Fibroblast of villous mesenchyme (primary cell): ENCODE measurements at places on chromosomes 4 and X. TPM values are rescaled to one million over a fixed set of nuclear protein-coding genes. Genes with fewer than 3 reads are reported as not detected.

DNA sequence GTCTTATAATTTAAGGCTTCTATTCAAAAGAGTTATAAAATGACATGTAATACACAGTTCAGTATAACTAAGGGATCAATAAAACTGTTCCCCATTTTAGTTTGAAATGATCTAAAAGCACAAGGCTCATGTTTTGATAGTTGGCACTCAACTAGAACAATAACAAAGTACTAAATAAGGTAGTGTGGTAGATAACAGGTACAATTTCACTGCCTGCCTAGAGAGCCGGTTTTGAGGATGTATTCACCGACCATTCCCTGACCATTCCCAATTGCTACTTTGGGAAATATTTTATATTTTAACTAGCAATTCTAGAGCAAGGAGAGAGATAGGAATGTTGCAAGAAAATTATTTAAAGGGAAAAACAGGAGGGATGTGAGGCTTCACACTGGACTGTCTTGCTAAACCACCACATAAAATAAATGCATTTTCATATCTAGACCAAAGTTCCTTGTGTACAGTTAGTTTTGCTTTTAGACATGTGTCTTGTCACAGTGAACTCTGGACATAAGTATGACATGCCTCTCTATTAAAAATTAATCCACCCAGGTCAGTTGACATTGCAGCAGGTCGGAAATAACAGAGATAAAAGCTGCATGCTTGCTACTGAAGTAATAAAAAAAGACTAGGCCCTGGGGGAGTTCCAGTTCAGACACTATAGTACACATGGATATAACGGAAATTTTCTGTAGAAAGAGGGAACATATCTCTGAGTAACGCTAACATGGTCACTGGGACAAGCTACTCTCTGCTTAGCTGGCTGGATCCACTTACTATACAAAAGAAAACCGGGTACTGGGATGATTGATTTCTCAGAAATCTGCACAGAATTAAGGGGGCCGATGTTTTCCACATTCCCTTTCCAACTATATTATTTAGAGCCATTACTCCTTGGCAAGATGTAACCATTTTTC lies 56.3 kb upstream of the NAP1L5 start:
- no peak for DNase-seq

- peak; percentile 44 for DNase-seq
Measured at GRCh38 chr4:149264093-149264733, 551.4 kb downstream of the IQCM start.

- no peak for DNase-seq
Measured at GRCh38 chr4:41394481-41394894, 137.8 kb downstream of the UCHL1 start.

DNA sequence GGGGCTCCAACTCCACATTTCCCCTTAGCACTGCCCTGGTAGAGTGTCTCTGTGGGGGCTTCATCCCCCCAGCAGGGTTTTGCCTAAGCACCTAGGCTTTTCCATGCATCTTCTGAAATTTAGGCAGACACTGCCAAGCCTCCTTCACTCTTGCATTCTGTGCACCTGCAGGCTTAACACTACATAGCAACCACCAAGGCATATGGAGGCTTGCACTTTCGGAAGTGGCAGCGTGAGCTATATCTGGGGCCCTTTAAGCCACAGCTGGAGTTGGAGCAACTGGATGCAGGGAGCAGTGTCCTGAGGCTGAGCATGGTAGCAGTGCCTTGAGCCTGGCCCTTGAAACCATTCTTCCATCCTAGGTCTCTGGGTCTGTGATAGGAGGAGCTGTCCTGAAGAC lies 214.8 kb upstream of the RPL34 start:
- DNase-seq = no peak

The SPANXN1 gene
- total RNA-seq = not detected in 2 replicates

The DGAT2L6 gene
- not detected in 2 replicates for total RNA-seq

DNA sequence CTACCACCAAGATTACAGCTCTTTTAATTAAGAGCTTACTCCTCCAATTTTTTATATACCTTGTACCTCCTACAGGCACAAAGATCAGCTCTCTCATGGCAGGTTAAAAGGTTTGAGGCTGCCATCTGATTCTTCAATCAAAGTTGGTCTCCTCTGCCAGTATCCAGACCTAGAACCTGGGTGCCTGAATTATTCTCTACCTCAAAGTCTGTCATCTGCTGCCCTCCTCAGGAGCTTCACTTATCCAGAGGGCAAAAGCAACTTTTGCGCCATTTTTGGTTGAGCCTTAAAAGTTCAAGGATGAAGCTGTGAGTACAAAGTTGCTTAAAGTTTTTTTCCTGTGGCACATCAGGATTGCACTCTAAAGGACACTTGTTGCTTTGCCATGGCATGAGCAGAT lies 343.7 kb upstream of the PPP1R2C start:
- DNase-seq = peak; percentile 9

- DNase-seq = peak; percentile 8
Measured at GRCh38 chrX:43939187-43939926, 33.8 kb downstream of the NDP start.

- DNase-seq = peak; percentile 48
Measured at GRCh38 chrX:31551913-31552312, 480.1 kb upstream of the FTHL17 start.

GRCh38 chr4:137993232-137993631 lies 248.9 kb downstream of the SLC7A11 start:
- DNase-seq = no peak

- peak; percentile 4 for DNase-seq
Measured at GRCh38 chrX:111447298-111447697, 35.3 kb upstream of the DCX start.

The DOK7 gene
- total RNA-seq = not detected in 2 replicates

DNA sequence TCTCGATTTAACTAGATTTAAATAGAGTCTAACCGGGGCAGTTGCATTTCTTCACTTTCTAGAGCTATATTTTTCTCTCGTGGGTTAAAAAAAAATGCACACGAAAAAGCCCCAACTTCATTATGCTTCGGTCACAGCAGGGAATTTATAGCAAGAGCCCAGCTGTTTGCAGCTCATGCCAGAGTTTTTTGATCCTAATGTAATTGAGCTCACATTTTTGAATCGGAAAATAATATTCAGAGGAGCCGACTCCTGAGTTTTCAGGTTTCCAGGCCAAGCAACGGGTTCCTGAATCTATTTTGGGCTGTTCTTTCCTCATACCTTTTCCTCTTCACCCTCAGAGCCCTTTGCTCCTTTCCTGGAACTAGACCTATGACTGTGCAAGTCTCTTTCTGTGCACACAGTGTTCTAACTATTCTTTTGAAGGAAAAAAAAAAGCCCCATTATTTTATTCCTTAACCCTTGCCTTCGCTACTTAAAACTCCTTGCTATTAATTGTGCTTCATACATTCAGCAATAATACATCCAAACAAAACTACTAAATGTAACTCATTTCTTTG lies 27.5 kb upstream of the ESX1 start:
- no peak for DNase-seq

GRCh38 chrX:124223524-124223923 lies 108.9 kb upstream of the TEX13D start:
- DNase-seq = no peak
